ENCODE measurements at places on chromosomes 7 and 10. TPM values are rescaled to one million over a fixed set of nuclear protein-coding genes. Genes with fewer than 3 reads are reported as not detected.

ZNF503 gene
- polyA plus RNA-seq = 4.5 TPM

FAM25G gene
- polyA plus RNA-seq = not detected

METTL27 gene
- polyA plus RNA-seq = 2.9 TPM

FAM25C gene
- polyA plus RNA-seq = not detected

ITPRID1 gene
- polyA plus RNA-seq = not detected

ARMC3 gene
- not detected for polyA plus RNA-seq

LRRC4 gene
- 0.44 TPM for polyA plus RNA-seq

NEUROD6 gene
- polyA plus RNA-seq = not detected

TUBAL3 gene
- not detected for polyA plus RNA-seq

ERVW-1 gene
- polyA plus RNA-seq = not detected

NPY4R2 gene
- not detected for polyA plus RNA-seq

CRPPA gene
- 0.15 TPM for polyA plus RNA-seq

STEAP1B gene
- 16.6 TPM for polyA plus RNA-seq

LRCH4 gene
- polyA plus RNA-seq = 29.8 TPM

LYZL1 gene
- not detected for polyA plus RNA-seq

NUPR2 gene
- not detected for polyA plus RNA-seq

ARHGEF35 gene
- 0.02 TPM for polyA plus RNA-seq

GNAT3 gene
- not detected for polyA plus RNA-seq

SLC26A3 gene
- polyA plus RNA-seq = not detected

RBM33 gene
- polyA plus RNA-seq = 11.8 TPM

ADRB1 gene
- polyA plus RNA-seq = not detected

CASTOR2 gene
- 5.4 TPM for polyA plus RNA-seq

GPR26 gene
- not detected for polyA plus RNA-seq

AOAH gene
- polyA plus RNA-seq = not detected

SUN3 gene
- polyA plus RNA-seq = 0.12 TPM

FAM204A gene
- 10.8 TPM for polyA plus RNA-seq

PDE6C gene
- not detected for polyA plus RNA-seq

COL17A1 gene
- polyA plus RNA-seq = 0.12 TPM

IDI2 gene
- not detected for polyA plus RNA-seq

OPN4 gene
- 0.03 TPM for polyA plus RNA-seq

LEP gene
- not detected for polyA plus RNA-seq

GDF2 gene
- not detected for polyA plus RNA-seq

ADAM12 gene
- polyA plus RNA-seq = 24.0 TPM

ATG9B gene
- polyA plus RNA-seq = 0.52 TPM

HEPACAM2 gene
- polyA plus RNA-seq = not detected
